ENCODE measurements at places on chromosomes 16 and 17.

GRCh38 chr17:81125573-81126081 lies 39.7 kb upstream of the PVALEF start:
- DNase-seq: no peak

DNA sequence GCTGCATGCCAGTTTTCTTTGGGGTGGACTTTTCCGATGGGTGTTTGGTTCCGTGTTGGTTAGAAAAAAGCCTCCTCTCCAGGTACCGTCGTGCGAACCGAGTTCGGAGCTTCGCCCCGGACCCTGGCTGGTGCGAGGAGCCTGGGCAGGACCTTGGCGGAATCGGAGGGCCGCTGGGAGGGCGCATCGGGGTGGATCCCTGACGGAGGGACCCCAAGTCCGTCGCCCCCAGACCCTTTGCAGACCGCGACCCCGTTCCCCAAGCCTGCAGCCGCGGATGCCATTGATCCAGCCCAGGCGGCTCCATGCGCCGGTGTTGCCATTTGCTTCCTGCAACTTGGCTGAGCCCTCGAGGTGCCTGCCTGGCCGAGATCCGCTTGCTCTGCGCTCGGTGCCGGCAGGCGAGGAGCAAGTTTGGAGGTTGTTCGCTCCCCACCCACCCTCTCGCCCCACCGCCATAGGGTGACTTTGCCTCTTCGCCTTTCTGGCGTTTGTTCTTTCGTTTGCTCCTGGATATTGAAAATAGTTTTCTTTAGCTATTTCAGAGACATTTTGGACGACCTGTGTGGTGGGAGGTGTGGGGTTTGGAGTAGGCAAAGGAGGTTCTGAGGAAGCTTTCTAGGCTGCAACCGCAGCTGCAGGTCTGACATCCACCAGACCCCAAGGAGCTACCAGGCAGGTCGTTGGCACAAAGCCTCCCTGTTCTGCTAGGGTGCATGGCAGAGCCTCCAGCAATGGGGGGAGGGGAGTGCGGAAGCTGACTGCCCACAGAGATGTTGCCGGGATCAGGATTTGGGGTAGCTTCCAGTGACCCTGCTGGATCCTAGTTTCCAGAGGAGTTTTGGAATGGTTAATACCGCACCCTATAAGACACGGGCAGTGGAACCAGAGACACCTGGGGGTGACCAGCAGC lies 58.2 kb downstream of the RAP1GAP2 start:
- peak; percentile 25 for DNase-seq

- DNase-seq: no peak
Observed at GRCh38 chr16:64132759-64133361, 989.0 kb downstream of the CDH11 start.

DNA sequence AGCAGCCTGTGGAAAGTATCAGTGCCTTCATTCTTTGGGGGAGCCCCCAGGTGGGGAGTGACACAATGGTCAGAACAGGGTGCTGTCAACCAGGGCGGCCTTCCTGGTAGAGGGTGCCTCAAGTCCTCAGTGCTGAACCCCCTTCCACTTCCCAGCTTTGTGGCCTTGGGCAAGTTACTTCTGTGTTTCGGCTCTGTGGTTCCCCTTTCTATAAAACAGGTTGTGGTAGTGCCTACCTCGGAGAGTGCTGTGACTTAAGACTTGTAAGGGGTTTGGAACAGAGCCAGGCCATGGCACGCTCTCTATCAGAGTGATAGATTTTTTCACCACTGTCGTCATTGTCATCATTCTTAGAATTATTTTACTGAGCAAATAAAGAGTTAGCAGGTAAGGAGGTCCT lies 141.1 kb downstream of the CCDC182 start:
- peak; percentile 89 for DNase-seq

DNA sequence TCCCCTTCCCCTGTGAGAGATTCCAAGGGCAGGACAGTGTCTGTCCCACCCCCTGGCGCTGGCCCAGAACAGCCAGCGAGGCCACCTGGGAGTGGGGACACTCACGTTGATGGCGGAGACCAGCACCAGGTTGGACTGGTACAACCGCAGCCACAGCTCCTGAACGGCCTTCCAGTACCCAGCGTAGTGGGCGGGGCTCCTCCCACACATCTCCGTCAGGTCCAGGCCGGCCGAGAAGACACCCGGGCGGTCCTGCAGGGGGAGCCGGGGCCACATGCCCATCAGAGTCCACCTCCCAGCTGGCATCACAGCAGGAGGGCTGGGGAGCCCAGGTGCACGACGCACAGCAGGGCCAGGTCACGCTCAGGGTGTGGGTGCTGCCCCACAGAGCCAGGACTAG lies 7.1 kb downstream of the ECI1 start:
- no peak for DNase-seq

- no peak for DNase-seq
Observed at GRCh38 chr17:77115510-77115909, 25.3 kb upstream of the SEC14L1 start.

DNA sequence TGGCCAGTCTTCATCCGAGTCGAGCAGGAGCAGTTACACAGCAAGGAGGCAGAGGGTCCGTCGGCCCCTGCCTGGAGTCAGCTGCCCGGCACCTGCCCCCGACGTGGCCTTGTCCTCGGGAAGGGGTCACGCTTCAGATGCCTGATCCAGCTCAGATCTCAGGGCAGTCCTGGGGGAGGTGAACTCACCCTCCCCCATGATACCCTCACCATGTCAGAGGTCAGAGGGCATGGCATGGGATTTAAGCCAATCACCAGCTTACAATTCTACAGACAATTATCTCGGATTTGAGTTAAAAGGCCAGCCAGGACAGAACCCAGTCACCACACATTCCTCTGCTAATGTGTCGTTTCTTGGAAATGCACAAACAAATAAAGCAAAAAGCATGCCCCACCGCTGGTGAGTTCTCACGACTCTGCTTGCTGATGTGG lies 211.3 kb downstream of the FOXL1 start:
- no peak for DNase-seq

DNA sequence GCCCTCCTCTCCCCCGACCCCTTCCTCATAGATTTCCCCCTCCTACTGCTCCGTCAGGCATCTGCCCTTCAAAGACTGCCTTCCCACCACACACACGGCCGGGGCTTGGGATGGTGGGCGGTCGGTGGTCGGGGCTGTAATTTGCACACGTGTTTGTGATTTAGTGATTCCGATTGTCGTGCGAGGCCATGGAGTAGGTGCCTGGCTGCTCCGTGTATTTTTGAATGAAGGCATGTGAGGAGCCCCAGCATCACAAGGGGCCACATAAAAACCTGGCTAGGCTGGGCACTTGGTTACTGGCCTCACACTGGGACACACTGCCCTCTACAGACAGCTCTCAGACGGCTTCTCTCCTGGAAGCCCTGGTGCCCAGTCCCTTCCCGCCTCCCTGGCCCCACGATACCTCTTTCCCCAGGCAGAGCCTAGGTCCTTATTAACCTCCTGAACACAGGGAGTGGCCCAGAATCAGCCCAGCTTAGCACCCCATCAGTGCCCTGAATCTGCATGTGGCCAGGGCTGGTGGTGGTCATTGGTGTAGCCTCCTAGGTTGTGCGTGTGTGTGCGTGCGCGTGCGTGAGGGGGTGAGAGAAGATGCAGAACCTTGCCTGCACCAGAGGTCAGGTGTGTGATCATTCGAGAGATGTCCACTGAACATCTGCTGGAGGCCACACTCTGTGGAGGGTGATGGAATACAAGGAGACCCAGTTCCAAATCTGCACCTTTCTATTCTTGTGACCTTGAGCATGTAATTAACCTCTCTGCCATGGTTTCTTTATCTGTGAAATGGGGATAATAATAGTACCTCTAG lies 1.3 kb upstream of the SOCS1 start:
- peak; percentile 56 for DNase-seq

DNA sequence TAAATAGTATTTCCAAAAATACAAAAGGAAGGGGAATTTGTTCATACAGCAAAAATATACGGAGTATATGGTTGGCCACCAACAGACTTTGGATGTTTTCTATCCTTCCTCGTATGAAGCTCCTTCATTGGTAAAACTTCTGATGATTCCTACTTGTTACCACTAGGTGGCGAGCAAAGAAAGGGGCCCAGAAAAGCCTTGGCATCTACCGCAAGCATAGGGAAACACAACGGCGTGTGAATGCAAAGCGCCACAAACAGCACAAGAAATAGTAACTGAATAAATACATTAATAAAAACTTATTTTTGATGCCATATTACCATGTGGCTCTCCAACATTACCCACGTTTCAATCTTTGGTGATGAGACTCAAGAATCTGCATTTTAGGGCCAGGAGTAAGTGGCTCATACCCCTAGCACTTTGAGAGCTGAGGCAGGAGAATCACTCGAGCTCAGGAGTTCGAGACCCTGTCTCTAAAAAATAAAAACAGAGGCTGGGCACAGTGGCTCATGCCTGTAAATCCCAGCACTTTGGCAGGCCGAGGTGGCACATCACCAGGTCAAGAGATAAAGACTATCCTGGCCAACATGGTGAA lies 34.5 kb downstream of the YWHAE start:
- DNase-seq: peak; percentile 48

DNA sequence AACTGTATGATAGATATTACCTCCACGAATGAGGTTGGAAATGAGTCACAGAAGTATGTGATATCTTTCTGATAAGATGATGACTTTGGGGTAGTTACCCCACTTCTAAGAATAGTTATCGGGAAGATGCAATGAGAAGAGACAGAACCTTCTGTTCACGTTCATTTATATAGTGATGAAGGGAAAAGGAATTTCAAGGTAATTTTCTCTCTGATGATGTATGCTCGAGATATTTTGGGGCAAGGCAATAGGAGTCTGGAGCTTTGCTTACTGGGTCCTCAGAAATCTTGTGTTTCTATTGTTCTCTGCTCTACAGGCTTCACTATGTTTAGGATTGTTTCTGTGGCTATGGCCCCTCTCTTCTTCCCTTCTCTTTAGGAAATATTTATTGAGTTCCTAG lies 1389.6 kb downstream of the CDH8 start:
- DNase-seq: no peak

GRCh38 chr16:4399001-4399730 lies 17.2 kb downstream of the CORO7 start:
- DNase-seq: no peak

DNA sequence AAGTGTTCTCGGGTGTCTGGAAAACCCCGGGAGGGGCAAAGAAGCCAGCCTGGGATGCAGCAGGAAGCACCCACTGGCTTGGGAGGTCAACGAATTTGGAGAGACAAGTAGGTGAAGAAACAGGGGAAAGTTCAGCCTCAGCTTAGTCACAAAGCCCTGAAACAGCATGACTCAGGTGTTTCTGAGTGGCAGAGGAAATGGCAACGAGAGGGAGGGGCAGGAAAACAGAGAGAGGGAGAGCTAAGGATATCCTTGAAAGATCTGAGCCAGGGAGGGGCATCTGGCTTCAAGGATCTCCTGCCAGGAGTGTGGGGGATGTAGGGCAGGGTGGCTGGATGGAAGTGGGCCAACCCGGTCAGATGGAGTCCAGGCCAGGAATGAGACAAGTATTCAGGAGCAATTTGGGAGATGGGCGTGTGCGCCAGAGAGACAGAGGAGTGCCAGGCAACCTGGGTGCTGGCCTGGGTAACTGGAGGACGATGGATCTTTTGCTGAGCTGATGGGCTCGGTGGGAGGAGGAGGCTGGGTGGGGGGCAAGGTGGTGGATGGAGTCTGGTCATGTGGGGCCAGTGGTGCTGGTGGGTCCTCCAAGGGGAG lies 27.2 kb downstream of the ABCC3 start:
- DNase-seq: no peak

DNA sequence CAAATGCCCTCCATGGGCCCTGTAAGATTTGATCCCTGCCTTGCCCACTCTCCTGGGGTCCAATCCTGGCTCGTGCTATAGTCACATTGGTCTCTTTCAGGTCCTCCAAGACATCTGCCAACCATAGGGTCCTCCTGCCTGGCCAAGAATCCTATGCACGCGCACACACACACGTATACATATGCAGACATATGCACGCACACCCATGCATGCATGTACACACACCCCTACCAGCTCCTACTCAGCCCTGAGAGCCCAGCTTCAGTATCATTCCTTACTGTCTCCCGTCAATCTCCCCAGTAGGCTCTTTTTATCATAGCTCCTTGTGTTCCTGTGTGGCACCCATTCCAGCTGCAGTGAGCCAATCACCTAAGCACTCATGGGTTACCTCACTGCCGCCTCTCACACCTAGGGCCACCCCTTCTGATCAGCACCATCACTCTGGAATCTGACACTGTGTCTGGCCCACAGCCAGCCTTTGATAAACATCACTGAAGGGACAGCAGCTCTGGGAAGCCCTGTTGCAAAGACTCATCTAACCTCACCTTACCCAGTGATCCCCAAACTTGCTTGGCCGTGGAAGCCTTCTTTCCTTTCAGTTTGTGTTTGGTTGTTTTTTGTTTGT lies 7.9 kb upstream of the DNAH17 start:
- no peak for DNase-seq

- DNase-seq: no peak
Observed at GRCh38 chr17:6596941-6597340, 40.6 kb upstream of the PITPNM3 start.

DNA sequence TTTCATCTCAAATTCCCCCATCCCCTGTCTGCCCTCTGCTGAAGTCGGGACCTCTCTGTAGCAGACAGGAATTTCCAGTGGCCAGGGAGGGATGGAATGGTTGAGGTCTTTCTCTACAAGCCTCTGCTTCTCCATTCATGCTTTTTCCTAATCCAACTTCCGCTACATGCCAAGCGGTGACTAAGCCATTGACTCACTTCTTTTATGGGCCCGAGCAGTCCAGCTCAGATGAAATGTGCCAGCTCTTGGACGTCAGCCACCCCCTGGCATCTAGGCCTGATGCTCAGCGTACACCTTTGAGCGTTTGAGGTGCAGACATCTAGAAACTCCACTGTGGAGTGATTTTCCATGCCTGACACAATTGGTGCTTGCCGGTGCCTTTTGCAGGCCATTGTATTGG lies 40.7 kb upstream of the GPR139 start:
- no peak for DNase-seq

DNA sequence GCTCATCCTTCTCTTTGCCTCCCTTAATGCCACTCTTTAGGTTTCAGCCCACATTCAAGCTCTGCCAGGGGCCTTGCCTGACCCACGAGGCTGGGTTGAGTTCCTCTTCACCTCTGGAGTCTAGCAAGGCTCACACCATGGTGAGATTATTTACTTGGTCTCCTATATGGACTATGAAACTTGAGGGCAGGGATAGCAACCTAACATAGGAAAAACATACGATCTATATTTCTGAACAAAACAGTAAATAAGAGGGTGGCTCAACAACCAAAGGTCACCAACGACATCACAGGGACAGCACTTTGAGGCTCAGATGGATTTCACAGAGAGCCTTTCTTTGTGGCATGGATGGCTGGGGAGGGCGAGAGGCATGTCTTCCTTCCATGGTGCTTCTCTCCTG lies 197.0 kb downstream of the MAF start:
- DNase-seq: no peak

- no peak for DNase-seq
Observed at GRCh38 chr16:87860553-87861299, 8.6 kb downstream of the SLC7A5 start.

DNA sequence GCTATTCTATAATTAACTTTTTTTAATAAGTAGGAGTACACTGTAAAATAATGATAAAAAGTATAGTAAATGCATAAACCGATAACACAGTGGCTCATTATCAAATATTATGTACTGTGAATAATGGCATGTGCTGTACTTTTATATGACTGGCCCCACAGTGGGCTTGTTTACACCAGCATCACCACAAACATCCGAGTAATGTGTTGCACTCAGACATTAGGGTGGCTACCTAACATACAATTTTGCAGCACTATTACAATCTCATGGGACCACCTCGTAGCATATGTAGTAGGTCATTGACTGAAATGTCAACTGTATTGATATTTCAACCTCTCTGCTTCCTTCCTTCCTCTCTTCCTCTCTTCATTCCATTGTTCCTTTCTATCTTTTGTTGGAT lies 51.7 kb downstream of the TBX4 start:
- DNase-seq: no peak

Data from T-cell (primary cell).